ENCODE measurements at places on chromosomes 2 and 18.

- no peaks in the 10 kb centered on the region for H3K27me3 ChIP-seq
- H3K4me3 ChIP-seq, result no peak overlapping the region
- H3K27ac ChIP-seq, result no peak overlapping the region
Observed at GRCh38 chr2:7502336-7502735, 585.1 kb downstream of the RNF144A start.

- no peak for DNase-seq
- H3K27me3 ChIP-seq, result no peaks in the 10 kb centered on the region
- H3K27ac ChIP-seq, result no peak overlapping the region
- no peaks in the 10 kb centered on the region for H3K36me3 ChIP-seq
- H3K4me1 ChIP-seq, result peaks cover 39% of the 10 kb centered on the region
- no peak overlapping the region for H3K4me3 ChIP-seq
Observed at GRCh38 chr2:144505245-144505831, 14.6 kb downstream of the ZEB2 start.

GRCh38 chr2:79275197-79275596 is 115.6 kb upstream of the REG3A start:
- no peak overlapping the region for H3K27ac ChIP-seq
- H3K36me3 ChIP-seq, result no peaks in the 10 kb centered on the region
- H3K27me3 ChIP-seq, result no peaks in the 10 kb centered on the region
- no peaks in the 10 kb centered on the region for H3K4me1 ChIP-seq
- no peak overlapping the region for H3K4me3 ChIP-seq

- H3K27me3 ChIP-seq, result no peaks in the 10 kb centered on the region
- no peak overlapping the region for H3K27ac ChIP-seq
- H3K4me3 ChIP-seq, result no peak overlapping the region
- DNase-seq, result no peak
- H3K4me1 ChIP-seq, result peaks cover 4% of the 10 kb centered on the region
Observed at GRCh38 chr2:236517251-236518031, 52.2 kb upstream of the ACKR3 start.

GRCh38 chr2:233821196-233821595 is 33.1 kb downstream of the HJURP start:
- H3K36me3 ChIP-seq, result no peaks in the 10 kb centered on the region
- no peak for DNase-seq
- H3K27ac ChIP-seq, result no peak overlapping the region

DNA sequence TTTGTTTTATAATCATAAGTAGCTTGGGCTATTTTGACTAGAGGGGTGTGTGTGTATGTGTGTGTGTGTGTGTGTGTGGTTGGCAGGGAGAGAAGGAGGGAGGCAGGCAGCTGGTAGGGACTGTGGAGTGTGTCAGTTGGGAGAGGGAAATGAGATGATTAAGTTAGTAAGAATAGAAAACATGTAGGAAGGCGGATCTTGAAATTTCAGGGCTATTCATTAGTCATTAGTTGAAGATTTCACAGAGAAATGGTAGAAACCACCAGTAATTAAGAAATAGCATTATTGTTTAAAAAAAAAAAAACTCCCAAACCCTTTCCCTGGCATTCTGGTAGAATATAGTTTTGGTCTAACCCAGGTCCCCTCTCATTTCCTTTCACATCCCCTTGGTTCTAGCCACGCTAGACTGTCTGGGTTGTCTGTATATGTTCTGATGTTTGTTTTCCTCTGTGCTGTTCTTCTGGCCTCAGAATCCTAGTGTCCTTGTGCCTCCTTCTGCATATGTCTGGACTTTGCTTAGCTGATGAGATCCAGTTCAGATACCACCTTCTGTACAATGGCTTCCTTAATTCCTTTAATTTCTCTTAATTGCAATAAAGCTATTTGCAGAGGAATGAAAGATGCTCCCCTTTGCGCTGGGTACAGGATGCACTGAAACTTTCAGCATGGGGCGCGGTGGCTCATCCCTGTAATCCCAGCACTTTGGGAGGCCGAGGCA is 161.6 kb downstream of the NEDD4L start:
- H3K27ac ChIP-seq, result no peak overlapping the region
- no peaks in the 10 kb centered on the region for H3K4me1 ChIP-seq
- no peak overlapping the region for H3K4me3 ChIP-seq
- no peaks in the 10 kb centered on the region for H3K36me3 ChIP-seq

DNA sequence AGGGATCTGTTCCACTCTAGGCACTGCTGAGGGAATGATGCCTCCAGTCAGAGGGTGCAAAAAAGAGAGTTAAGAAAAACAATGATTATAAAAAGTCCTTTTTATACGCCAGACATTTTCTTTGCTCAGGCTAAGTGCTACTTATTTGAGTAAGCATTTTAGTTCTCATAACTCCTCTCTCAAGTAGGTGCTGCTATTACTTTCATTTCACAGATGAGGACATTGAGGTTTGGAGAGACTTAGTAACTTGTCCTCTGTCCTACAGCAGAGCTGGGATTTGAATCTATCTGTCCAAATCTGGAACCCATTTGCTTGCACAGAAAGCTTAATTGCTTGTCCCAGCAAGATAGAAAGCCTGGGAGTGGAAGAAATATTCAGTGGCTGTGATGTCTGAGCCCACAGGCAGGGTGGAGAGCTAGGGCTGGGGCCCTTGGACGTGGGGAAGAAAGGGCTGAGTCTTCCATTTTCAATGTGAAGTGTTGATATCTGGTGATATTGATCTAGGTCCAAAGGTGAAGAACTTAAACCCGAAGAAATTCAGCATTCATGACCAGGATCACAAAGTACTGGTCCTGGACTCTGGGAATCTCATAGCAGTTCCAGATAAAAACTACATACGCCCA is 5.8 kb downstream of the IL37 start:
- no peak overlapping the region for H3K27ac ChIP-seq
- no peak overlapping the region for H3K4me3 ChIP-seq
- H3K27me3 ChIP-seq, result no peaks in the 10 kb centered on the region
- DNase-seq, result no peak
- no peaks in the 10 kb centered on the region for H3K4me1 ChIP-seq

GRCh38 chr18:10205151-10205550 is 249.3 kb upstream of the APCDD1 start:
- no peaks in the 10 kb centered on the region for H3K36me3 ChIP-seq
- no peaks in the 10 kb centered on the region for H3K27me3 ChIP-seq
- H3K4me1 ChIP-seq, result no peaks in the 10 kb centered on the region
- H3K27ac ChIP-seq, result no peak overlapping the region
- no peak for DNase-seq

DNA sequence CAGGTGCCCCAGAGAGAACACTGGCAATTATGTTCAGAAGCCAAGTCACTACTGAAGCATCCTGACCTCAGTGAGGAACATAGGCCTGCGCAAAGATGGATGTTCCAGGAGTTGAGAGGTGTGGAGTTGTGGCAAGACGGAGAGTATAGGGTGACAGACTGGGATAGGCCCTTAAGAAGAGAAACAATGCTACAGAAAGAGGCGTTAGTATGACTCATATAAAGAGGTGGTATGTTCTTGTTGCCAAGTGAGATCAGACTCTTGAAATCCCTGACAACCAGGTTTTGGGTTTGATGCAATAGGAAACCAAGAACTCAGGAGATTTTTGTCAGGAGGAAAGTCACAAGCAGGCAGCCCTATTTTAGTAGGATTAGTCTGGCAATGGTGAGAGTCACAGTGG is 185.6 kb downstream of the RIT2 start:
- no peaks in the 10 kb centered on the region for H3K27me3 ChIP-seq
- H3K4me3 ChIP-seq, result no peak overlapping the region
- no peak overlapping the region for H3K27ac ChIP-seq
- DNase-seq, result no peak
- no peaks in the 10 kb centered on the region for H3K36me3 ChIP-seq

DNA sequence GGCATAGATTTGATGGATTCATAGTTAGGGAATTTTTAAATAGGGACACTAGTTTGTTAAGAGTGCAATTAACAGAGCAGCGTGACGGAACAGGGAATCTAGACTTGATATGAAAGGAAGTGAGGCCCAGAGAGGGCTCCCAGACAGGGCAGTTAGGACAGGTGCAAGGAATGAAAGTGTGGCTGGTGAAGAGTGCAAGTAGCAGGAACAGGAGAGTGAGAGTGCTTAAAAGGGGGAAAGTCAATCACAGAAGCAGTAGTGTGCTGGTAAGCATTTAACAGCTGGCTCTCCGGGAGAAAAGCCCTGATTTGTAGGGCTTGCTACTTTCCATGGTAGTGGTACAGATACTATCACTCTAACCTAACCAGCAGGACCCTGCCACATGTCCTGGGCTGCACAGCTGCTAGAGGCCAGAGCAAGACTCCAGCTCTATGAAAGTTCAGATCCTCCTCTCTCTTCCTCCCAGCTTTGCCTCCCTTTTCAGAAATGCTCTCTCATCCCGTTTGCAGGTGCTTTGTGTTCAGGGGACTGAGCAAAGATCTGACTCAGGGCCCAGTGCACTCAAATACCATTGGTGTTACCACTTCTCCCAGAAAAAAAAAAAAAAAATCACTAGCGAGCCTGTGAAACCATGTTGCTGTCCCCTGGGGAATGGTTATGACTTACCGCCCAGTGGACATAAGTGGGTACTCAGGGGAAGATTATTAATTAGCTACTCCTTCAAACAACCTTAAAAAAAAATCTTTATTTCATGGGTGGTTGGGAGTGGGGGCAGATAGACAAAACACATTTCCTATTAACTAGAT is 18.1 kb upstream of the GCFC2 start:
- H3K36me3 ChIP-seq, result no peaks in the 10 kb centered on the region
- H3K27ac ChIP-seq, result no peak overlapping the region
- no peaks in the 10 kb centered on the region for H3K4me1 ChIP-seq
- no peak overlapping the region for H3K4me3 ChIP-seq

DNA sequence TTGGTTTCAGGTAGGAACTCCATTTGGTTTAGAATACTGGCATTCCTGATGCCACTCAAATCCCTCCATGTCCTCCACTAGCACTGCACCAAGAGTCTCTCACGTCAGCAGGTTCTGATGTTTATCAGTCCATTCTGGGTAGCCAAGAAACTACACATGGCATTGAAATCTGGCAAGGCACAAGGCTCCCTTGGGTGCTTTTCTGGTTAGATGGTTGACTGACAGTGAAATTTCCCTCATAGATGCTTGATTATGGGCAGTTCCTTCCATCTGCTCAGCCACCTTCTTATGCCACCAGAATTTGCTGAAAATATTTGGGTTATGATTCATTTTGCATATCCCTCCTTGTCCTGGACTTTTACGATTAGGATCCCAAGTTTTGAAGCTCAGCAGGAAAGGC is 32.6 kb downstream of the EDAR start:
- peaks cover 47% of the 10 kb centered on the region for H3K4me1 ChIP-seq
- H3K27ac ChIP-seq, result no peak overlapping the region
- peaks cover 7% of the 10 kb centered on the region for H3K36me3 ChIP-seq
- H3K27me3 ChIP-seq, result no peaks in the 10 kb centered on the region
- no peak overlapping the region for H3K4me3 ChIP-seq

GRCh38 chr2:195559431-195559914 is 97.6 kb upstream of the SLC39A10 start:
- H3K36me3 ChIP-seq, result no peaks in the 10 kb centered on the region
- peak overlapping the region; percentile 33 for H3K4me3 ChIP-seq
- H3K4me1 ChIP-seq, result peaks cover 58% of the 10 kb centered on the region
- H3K27me3 ChIP-seq, result no peaks in the 10 kb centered on the region

DNA sequence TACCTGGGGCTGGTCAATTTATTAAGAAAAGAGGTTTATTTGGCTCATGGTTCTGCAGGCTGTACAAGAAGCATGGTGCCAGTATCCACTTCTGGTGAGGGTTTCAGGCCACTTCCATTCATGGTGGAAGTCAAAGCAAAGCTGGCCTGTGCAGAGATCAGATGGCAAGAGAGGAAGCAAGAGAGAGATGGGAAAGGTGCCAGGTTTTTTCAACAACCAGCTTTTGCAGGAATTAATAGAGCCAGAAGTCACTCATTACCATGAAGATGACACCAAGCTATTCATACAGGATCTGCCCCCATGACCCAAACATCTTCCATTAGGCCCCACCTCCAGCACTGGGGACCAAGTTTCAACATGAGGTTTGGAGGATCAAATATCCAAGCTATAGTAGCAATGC is 56.8 kb upstream of the ST3GAL5 start:
- H3K36me3 ChIP-seq, result no peaks in the 10 kb centered on the region
- H3K4me1 ChIP-seq, result no peaks in the 10 kb centered on the region
- no peaks in the 10 kb centered on the region for H3K27me3 ChIP-seq
- DNase-seq, result no peak
- no peak overlapping the region for H3K4me3 ChIP-seq
- H3K27ac ChIP-seq, result no peak overlapping the region
